ENCODE measurements at places on chromosomes 2 and 18.

DNA sequence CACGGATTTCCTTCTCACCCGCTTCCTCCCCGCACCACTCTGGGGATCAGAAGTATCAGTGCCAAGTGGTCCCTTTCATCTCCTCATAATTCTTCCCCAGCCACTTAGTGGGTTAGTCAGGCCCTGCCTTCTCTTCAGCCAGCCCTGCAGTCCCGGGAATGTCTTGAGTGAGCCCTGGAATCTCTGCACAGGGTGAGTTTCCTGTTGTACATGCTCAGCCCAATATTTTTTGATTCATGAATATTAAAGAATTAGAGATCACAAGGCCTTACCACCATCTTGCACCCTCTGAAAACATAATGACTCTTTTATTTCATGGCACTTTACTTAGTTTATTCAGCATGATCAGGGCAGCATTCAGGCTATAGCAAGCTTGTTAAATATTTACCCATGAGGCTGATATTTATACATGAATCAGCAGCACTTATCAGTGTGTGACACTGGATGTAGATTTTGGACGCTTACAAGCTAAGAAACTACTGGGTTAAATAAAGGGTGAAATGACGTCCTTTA lies 159.4 kb upstream of the FOSL2 start:
- no peak for DNase-seq

GRCh38 chr2:43019536-43020183 lies 206.7 kb downstream of the ZFP36L2 start:
- DNase-seq = no peak

DNA sequence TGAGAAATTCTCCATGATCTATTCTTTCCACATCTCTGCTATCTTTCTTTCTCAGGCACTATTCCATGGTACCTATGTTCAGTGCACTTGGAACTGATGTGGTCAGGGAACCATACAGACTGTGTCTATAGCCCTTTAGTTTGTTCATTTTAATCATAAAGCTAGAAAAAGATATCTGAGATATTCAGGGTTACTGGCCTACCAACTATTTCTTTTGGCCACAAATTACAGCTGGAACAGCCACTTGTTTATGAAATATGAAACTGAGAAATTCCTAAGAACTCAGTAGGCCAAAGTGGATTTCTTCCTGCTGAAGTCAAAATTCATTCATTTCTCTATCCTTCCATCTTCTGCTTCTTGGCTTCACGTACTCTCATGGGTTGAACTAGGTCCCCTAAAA lies 22.8 kb upstream of the LYPD1 start:
- DNase-seq = no peak

DNA sequence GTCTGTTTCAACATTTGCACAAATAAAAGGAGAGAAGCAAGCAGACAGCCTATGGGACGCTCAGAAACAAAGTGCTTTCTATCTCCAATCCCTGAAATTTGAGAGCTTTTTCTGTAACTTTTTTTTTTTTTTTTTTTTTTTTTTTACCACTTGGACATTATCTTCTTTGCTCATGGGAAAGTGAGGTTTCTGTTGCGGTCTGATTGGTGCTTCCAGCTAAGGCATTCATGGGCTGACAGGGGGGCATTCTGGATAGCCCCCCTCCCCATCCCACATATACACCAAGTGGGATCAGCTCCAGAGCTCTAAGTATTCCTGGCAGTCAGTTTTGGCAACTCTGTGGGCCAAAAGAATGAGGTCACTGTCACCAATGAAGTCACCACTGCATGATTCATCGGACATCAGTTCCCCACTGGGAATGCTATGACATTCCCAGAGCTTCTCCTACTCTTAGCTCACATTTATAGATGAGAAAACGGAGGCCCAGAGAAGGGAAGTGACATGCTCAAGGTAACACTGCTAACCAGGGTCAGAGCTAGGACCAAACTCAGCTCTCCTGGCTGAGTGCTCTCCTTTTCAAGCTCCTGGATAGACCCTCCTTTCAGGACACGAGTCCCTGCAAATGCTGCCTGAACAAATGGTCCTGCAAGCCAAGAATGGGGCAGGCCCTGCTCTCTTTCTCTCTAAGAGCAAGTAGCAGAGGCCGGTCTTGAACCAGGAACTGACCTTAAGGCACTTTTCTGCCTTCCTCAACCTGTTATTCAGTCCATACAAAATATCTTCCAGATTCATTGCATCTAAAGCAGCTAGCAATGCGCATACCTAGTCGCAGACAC lies 61.3 kb downstream of the TMEM247 start:
- no peak for DNase-seq

- no peak for DNase-seq
These were observed 281.9 kb upstream of the FN1 start for GRCh38 chr2:215717501-215718381.

DNA sequence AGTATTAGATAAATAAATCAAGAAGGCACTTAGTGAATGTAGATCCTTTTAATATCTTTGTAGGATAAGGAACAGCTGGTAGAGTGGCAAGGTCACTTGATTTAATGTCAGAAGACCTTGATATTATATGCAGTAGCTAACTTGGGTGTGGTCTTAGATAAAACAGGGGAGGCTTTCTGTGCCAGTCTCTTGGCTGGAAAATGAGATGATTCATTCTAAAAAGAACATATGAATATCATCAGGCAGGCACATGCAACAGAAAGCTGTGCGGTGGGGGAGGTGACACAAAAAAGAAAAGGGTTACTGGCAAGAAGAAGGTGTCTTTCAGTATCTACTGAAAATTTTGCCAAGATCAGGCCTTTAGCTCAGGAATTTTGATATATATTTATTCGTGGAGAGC lies 931.7 kb upstream of the CELF4 start:
- no peak for DNase-seq

- no peak for DNase-seq
These were observed 300.5 kb upstream of the LINC00305 start for GRCh38 chr18:64449434-64449833.

Data from mesenteric fat pad (tissue), 1 donor.